NCI-H187 treated with DMSO at 0.1 percent for 48 hours (cell line): ENCODE measurements at places on chromosomes 6 and 20.

GRCh38 chr6:168037242-168037641 is 39.8 kb downstream of the KIF25 start:
- no peak for DNase-seq

GRCh38 chr6:41756354-41756753 is 9.2 kb upstream of the PGC start:
- DNase-seq: no peak

GRCh38 chr6:117847912-117848311 is 59.2 kb upstream of the SLC35F1 start:
- no peak for DNase-seq

GRCh38 chr20:51384875-51385274 is 157.6 kb downstream of the NFATC2 start:
- no peak for DNase-seq

DNA sequence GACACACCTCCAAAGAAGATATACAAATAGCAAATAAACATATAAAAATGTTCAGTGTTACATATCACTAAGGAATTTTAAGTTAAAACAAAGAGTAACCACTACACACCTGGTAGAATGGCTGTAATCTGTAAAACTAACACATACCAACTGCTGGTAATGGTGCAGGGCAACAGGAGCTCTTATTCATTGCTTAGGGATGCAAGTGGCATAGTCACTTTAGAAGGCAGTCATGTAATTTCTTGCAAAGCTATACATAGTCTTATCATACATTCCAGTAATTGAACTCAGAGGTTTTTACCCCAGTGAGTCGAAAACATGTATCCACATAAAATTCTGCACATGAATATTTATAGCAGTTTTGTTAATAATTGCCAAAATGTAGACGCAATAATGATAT is 906.8 kb upstream of the CITED2 start:
- DNase-seq: no peak

GRCh38 chr6:37693079-37693478 is 4.6 kb downstream of the MDGA1 start:
- DNase-seq: no peak

DNA sequence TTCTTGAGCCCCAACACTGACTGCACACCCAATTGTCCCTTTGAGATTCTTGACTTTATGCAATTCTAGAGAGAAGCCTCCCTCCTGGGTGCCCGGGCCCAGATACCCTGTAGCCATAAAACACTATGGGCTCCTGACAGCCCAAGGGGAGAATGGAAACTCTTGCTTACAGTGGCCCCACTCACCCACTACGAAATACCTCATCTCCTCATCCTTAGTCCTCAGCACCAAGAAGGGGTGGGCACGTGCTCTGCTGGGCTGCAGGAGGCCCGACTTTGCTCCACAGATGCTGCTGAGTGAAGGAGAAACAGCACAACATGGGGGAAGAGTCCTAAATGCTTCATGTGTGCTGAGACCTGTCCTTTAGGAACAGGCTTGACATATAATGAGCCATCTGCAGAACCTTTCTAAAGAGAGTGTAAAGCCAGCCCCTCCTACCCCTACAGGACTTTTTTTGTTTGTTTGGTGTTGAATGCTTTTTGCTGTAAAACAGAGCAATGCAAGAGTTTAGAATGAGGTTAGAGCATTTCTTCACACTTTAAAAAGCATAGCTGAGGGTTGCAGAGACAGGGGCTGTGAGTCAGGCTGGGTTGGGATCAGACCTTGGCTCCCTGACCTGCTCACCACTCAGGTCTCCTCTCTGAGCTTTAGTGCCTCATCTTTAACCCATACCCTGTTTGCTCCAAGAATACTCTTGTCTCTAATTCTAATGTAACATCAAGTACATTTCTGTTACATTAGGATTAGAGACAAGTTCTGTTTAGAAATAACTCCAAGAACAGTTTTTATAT is 17.6 kb upstream of the SIRPG start:
- no peak for DNase-seq

GRCh38 chr20:36435592-36436541 is 105.5 kb upstream of the MYL9 start:
- peak; percentile 65 for DNase-seq

DNA sequence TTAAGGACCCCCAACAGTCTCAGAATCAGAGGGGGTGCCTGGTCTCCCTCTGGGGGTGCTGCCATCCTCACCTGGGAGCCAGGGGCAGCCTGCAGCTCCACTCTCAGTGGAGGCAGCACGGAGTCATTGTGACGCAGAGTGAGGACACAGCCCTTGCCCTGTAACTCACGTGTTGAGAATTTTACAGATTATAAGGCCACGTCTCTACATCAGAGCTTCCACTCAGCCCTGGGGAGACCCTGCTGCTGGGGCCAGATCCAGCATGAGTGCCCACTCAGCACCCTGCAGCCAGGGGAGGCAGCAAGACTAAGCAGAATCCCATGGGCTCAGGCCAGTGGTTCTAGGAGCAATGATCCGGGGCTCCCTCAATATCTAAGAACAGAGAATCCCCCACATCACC is 137.4 kb upstream of the AFDN start:
- no peak for DNase-seq

- no peak for DNase-seq
Measured at GRCh38 chr6:142783499-142783898, 161.5 kb downstream of the HIVEP2 start.
